HL-60 (cell line): ENCODE measurements at places on chromosomes 1 and 21.

GRCh38 chr1:161721738-161722343 lies 497 bp downstream of the FCRLB start:
- peak; percentile 62 for DNase-seq

GRCh38 chr1:48776393-48777218 lies at the start of gene BEND5:
Gene BEND5, minus strand, starts transcription at chr1:48776891. Its CDS starts 60 bp downstream, at chr1:48776831.
- DNase-seq = no peak

DNA sequence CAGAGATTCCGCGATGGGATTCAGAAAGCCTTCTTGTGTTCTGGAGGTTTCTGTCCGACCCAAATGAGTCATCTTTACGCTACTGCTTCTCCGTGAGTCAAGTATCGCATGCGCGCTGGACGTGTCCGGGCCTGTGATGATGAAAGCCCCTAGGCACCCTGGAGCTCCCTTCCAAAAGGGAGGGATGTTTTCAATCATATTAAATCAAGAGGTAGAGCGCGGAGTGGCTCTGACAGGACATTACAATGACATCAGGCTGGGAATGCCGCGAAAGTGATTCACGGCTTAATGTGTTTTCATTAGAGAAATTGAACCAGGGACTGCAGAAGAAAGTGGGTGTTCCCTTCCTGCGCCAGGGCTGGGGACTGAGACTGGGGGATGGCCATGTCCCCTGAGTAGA lies 48.5 kb downstream of the AJAP1 start:
- no peak for DNase-seq

DNA sequence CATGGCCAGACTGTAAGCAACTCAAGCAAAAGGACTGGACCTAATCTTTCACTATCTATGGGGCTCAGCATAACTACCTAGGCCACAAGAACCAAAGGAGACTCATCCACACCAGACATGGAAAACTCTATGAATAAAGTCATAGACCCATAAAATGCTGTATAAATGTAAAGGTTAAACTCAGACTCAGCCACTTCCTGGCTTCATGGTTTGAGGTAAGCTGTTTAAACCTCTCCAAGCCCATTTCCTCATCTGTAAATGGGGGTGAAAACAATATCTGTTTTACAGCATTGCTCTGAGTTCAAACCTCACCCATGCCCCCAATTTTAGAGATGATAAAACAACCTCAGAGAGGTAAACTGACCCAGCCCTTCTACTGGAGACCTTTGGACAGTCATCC lies 4.0 kb upstream of the SMIM12 start:
- DNase-seq = no peak

DNA sequence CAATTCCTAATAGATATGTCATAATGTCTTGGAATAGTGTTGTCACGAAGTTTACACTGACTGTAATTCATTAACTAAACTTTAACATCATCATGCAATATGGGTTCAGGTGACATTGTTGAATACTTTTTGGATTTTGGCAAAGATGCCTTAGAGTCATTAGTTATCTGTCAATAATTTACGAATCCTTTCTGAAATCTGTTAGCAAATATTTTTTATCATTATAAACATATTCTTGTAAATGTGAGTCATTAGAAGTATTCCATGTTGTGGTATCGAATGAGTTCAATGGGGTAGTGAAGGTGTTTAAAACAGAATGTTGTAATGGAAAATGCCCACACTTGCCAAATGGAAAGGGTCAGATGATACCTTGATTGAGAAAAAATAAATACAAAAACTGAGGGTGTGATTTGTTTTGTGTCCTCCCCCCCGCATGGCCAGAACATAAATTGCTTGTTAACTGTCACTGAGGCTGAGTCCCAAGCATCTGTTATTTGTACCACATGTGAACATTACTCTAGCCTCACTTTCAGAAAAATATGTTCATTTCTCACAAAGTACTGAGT lies 5.2 kb upstream of the NR5A2 start:
- no peak for DNase-seq

GRCh38 chr1:230818367-230818766 lies 50.0 kb downstream of the C1orf198 start:
- no peak for DNase-seq

DNA sequence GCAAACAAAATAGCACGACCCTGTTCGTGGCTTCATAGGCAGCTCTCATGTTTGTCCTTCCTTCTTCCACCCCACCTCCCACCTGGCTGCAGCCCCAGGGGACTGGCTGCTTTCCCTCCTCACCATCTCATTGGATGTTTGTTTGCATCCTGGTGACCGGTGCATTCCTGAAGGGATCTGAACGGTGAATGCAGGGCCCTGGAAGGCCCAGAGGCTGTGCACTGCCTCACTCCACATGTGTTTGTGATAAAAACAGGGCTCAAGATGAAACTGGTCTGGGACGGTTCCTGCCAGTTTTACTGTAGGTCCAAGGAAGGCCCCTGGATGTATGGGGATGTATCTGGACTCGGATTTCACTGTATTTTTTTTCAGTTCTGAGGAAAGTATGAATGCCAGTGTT lies 42.8 kb downstream of the CNN3 start:
- DNase-seq = no peak

GRCh38 chr1:58397187-58397820 lies 149.2 kb downstream of the OMA1 start:
- no peak for DNase-seq

DNA sequence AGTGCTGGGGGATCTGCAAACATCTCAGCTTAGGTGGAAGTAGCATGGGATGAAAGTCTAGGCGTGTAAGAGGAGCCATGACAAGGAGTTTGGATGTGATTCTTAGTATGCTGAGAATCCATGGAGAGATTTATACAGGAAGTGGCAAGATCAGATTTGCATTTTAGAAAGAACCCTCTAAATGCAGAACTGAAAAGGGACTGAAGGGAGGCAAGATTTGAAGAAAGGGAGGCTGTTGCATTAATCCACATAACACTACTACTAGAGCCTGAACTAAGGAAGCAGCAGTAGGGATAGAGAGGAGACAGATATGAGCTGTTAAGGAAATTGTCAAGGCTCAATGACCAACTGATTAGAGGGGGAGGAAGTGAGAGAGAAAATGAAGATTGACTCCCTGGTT lies 9.8 kb downstream of the C1orf74 start:
- DNase-seq = no peak

GRCh38 chr21:28086861-28087581 lies 905.7 kb downstream of the LTN1 start:
- no peak for DNase-seq

- DNase-seq = peak; percentile 39
Observed at GRCh38 chr1:31633117-31633516, 11.6 kb downstream of the PEF1 start.

DNA sequence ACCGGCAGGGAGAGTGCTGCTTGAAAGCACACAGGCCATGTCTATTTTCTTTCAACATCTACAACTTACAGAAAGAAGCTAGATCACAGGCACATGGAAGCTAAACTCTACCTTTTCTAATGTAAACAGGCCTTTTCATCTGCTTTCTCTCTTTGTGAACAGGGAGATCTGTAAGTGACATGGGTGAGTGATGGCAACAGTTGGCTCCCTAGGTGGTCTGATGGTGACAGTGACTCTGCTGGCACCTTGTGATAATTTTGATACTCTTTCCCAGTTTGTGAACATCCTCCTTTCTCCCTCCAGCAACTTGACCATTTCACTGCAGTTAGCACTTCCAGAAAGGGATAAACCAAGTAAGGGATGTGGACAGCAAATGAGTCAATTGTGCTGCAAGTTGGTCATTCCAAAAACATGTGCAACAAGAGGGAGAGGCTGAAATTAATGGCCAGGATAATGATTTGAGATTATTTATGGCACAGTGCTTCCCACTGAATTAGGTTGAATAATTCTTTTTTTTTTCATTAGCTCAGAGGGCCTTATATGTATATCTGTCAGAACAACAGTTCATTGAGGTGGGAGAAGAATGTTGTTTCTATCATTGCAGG lies 89.5 kb downstream of the XCL2 start:
- no peak for DNase-seq

DNA sequence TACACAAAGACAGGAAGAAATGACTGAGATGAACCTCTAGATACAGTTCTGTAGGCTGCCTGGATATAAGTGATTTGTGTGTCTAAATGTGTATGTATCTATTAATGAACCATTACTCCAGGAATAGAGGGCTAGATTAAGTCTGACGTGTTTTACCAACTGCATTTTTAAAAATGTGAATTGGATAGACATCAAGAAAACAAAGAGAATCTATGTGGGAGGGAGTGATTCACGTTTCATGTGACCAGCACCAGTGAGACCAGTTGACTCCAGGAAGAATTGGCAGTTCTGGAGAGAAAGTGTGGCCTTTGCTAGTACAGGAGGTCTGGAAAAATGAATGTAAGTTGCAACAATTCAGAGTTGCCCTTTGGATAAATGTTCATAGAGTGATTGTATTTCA lies 53.4 kb upstream of the RGS21 start:
- DNase-seq = no peak

- DNase-seq = no peak
Observed at GRCh38 chr1:53273526-53273925, 35.2 kb upstream of the MAGOH start.

GRCh38 chr1:236425031-236425663 lies 31.1 kb downstream of the EDARADD start:
- DNase-seq = no peak

DNA sequence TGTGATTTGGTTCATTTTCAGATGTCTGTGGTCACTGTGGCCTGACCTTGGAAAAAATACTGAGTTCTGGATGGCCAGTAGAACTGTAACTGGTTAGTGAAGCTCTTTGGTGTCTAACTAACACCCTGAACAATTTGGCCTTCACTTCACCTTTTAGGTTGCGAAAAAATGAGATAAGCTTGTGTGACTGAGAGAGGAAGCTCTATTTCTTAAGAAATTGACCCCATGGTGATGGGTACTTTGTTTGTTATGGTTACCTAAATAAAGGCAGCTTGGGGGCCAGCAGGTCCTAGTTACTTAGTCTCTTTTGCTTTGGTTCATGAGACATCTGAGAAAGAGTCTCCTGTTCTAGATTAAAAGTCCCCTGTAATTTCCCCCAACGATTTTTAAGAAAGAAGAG lies 181.6 kb downstream of the ZNF326 start:
- peak; percentile 4 for DNase-seq

DNA sequence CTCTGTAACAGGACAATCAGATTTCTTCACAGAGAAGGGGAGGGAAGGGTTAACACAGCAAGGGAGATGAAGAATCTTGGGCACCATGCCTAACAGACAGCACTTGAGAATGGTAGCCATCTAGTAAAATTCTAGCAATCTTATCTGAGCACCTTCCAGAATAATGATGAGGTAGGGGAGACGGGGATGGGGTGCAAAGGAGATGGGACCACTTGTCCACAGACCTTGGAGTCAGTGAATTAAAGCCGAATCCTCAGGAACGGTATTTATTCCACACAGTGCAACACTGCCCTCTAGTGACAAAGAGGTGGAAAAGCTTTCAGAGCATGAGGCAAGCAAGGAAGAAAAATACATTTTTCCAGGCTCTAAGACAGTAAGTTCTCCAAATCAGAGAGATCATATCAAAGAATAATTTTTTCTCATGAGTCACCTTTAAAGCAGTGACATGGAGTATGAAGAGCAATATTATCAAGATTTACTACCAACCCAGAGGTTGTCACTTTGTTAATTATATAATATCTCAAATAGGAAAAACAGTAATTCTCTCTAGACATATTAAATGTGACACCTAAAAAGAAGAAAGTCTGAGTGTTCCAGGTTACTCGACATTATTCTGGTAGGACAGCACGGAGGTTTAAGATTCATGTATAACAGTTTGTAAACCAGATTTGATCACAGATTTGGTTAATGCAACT lies 43.3 kb upstream of the LPAR3 start:
- peak; percentile 45 for DNase-seq

- DNase-seq = no peak
Observed at GRCh38 chr1:181249186-181249585, 160.7 kb downstream of the IER5 start.

DNA sequence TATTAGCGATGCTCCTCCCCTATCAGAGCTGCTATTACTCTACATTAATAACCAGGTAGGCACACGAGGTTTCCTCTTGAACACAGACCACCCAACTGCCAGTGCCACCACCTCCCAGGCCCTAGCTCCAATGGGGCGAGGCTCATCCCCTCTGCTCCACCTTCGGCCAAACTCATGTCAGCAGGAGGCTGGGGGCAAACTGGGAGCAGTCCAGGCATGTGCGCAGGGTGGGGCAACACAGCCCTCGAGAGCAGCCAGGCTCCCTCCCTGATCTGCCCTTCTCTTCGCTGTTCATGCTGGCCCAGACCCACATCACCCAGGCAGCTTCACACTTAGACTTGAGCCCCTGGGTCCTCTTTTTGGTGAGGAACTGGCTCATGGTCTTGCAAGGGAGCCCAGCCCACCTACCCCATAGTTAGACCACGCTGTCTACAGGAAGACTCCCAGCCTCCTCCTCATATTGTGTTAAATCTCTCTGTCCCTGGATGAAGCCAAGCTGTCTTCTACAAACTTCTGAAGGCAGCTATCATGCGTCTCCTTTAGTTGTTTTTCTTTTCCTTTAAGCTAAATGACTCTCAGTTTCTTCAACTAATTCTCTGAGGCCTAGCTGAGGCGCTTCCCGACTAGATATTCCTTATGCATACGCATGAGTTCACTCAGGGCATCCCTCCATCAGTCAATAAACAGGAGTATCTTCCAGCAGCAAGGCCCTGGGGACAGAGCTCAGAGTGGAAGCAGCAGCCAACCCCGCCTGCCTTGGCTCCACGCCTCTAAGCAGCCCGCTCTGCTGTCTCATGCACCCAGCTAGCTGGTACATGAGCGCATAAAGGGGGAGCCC lies 12.0 kb downstream of the TMEM9 start:
- no peak for DNase-seq

- no peak for DNase-seq
Observed at GRCh38 chr1:3807769-3808168, 11.5 kb upstream of the LRRC47 start.

DNA sequence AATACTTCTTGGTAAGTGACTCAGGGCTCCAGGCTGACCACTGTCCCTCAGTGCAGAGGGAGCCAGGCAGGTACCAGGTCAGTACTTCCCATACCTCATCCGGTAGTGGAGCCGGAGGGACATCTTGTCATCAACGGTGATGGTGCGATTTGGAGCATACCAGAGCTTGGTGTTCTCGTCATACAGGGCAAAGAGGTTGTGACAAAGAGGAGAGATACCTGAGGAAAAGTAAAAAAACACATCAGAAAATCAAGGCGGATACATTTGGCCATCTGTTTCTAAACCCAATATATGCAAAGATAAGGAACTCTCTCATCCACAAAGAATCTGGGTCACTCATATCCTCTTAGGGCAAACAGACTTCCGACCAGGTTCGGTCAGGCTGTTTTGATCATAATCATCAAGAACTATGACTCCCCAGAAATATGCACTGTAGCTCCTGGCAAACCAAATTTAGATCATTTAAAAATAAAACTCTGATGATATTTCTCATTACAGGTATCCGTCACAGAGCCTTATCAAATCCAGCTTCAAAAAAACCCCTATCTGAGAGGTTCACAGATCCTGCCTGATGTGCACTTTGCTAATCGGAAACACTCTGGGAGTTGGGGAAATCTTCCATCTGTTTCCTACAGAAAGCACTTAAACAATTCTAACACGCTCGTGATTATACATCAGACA lies 87.3 kb downstream of the JAK1 start:
- no peak for DNase-seq
